IPS DF 19.7 (cell line): ENCODE measurements at places on chromosomes 4 and X.

DNA sequence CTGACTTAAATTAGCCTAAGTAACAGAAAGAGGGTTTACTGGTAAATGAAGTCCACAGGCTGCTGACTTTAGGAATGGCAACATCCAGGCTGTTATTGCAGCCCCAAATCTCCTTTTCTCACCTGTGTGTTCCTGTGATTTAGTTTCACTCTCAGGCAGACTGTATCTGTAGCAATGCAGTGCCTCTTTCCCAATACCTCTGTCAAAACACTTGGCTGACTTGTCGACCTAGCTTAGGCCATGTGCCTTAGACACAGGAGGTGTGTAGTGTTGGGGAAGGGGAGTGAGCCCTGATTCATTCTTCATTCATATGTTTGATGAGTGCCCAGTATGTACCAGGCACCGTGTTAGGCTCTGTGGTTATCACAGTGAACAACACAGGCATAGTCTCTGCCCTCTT, 46.9 kb downstream of the JADE3 start:
- DNase-seq = no peak

DNA sequence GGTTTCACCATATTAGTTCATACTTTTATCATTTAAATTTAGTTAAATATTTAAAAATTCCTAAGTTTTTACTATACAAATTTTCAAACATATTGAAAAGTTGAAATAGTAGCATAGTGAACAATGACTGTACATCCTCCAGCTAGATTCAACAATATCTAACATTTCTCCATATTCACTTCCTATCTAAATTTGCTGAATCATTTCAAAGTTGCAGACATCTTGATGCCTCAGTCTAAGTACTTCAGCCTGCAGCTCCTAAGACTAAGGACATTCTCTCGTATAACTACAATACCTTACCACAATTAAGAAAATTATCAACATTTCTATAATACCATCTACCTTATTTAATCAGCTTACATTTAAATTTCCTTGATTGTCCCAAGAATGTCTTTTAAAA, 132.7 kb downstream of the TMEM164 start:
- DNase-seq = no peak

GRCh38 chr4:24800325-24800895, 5.0 kb downstream of the SOD3 start:
- no peak for DNase-seq

- DNase-seq = no peak
Measured at GRCh38 chrX:75673468-75673867, 111.6 kb downstream of the MAGEE2 start.

DNA sequence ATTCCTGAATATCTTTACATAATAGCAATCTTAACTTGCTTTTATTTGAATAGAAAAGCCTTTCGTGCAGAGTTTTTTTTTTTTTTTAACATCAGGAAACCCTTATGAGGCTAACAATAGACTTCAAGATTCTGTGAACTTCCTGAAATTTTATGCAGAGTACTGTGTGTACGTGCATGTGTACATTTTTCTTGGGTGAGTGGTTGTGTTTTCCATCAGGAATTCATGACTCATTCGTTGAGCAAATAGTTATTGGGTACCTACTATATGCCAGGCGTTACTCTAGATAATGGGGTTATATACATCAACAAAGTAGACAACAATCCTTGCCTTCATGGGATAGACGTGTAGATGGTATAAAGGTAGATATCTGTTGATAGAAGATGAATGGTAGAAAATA, 59.1 kb downstream of the MRPL1 start:
- DNase-seq = no peak

- DNase-seq = peak; percentile 76
Measured at GRCh38 chrX:149939905-149940673, 1.8 kb upstream of the EOLA2 start.

DNA sequence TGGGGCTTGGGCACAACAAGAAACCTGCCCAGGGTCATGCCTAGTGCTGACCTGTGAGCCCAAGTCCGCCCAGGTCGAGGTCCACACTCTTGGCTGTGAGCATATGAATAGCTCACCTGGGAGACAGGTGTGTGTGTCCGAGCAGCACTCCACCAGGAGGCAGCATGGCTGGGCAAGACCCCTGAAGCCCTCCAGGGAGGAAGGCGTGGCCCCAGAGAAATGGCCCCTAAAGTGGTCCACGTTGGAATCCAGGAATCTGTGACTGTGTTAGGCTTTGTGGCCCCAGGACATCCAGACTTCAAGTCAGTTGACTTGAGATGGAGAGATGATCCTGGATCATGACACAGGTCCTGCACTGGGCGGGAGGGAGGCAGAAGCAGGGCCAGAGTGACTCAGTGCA, 138.8 kb downstream of the CPZ start:
- no peak for DNase-seq

GRCh38 chrX:123277347-123277746, 93.3 kb downstream of the GRIA3 start:
- no peak for DNase-seq

GRCh38 chr4:156962528-156962974, 9.0 kb downstream of the PDGFC start:
- DNase-seq = no peak

DNA sequence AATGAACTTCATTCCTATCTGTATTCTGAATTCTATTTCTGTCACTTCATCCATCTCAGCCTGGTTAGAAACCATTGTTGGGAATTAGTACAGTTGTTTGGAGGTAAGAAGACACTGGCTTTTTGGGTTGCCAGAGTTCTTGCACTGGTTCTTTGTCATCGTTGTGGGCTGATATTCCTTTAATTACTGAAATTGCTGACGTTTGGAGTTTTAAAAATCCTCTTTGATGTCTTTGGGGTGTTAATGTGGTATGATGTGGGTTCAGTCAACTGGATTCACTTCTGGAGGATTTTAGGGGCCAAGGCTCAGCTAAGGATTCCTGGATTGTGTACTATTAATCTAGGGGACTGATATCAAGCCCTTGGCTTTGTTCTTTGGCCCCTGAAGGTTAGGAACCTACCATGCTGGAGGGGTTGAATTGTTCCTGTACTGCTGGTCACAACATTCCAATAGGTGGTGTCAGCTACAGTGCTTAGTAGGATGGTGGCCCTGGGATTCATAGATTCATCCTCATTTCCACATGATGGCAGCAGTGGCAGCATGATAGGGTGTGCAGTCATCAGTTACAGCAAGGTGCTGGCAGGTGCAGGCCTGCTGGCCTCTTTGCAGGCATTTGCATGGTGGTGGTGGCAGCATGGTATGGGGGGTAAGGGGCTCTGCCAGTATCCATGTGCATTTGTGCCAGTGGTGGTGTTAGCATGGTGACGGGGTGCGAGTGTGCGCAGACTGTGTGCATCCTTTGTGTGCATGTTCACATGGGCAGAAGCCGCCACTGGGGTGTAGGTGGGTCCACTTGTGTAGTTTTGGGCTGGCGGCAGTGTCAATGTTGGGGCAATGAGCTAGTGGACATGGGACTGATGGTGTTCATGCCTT, 301.3 kb downstream of the TEX13C start:
- DNase-seq = no peak

DNA sequence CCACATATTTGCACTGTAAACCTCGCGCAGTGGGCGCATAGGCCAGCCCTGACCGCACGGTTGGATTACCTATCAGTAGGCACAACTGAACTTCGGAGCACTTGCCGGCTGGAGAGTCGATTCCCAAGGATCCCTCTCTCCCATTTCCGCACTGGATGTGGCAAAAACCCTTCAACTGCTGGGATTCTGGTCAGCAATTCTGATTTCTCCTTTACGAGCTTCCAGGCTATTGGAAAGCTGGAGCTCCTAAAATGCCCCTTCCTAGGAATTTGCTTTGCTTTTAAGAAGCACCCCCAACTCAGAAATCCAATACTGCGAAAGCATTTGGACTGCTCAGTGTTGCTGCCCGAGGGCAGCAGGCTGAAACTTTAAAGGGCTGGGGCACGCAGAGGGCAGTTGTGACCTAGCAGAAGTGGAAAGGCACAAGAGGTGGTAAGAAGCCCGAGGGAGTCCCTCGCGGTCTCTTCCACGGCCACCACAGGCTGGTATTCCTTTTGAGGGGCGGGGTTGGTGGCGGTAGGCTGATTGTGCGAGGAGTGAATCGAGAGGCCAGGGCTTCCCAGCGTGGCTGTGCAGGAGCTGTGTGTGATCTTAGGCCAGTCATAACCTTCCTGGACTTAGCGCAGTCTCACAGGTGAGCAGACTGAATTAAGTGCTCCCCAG, 1.6 kb downstream of the ZAR1 start:
- no peak for DNase-seq

DNA sequence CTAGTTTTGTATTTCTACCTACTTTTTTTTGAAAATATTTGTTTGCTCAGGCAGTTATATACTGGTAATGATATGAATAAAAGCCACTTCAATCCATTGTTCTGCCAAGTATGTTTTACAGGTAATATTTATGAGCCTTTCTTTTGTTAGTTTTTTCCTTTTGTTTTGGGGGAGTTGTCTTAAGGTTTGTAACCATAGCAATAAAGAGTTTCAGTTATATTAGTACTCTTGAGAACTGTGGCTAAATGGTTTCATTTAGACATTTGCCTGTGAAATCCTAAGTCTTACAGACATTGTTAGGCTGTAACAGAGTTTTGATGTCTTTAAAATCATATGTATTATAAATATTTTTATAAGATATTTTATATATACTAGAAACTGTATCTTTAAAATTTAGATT, 150.1 kb downstream of the DIPK2B start:
- DNase-seq = no peak

GRCh38 chr4:88285235-88285653, 883 bp upstream of the PPM1K start:
- no peak for DNase-seq

DNA sequence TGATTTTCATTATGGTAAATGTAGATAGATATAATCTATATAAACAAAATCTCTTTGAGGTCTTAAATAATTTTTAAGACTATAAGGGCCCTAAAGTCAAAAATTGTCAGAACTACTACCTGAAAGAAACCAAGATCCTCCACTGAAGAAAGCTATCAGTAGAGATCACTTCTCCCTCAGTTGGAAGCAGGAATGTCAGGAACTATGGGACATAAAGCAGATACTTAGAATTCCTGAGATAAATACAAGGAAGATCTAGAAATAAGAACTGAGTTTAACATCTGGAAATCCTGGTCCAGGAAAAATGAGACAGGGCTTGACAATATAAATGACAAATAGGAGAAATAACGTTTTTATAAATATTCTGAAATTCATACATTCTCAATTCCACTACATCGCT, 97.2 kb downstream of the ADAMTS3 start:
- DNase-seq = no peak

DNA sequence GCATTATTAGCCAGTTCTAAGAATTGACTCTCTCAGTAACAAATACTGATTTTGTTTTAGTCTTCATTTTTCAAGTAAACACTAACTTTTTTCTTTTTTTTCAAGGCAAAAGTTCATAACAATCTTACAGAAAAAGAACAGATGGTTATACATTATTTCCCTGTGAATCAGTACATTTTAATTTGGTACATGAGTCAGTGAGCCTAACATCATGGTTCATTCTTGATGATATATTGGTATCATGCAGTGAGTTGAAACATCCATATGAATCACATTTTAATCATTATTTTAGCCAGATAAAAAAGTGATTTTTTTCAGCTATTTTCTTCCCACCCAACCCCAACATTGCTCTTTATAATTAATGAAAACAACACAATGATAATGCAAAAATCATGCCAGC, 184.3 kb upstream of the TACR3 start:
- DNase-seq = no peak

GRCh38 chrX:17913801-17914200, 52.7 kb upstream of the RAI2 start:
- DNase-seq = no peak

- no peak for DNase-seq
Measured at GRCh38 chr4:98619180-98619579, 39.2 kb downstream of the TSPAN5 start.

- no peak for DNase-seq
Measured at GRCh38 chrX:64187762-64188150, 17.8 kb downstream of the AMER1 start.

DNA sequence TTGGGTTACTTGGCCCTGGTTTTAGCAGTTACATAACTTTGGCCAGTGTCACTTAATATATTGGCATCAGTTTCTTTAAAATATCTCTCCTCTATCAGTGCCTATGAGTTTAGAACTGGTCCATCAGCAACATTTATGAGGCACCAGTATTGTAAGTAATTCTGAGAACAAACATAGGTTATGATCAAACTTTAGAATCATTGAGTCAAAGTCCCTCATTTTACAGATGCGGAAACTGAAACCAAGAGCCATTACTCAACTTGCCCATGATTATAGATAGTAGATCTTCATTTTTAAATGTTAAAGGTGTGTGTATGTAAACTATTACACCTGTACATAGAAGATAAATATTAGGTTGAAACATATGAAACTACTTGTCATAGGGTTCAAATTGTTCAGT, 4.5 kb downstream of the NIPAL1 start:
- no peak for DNase-seq

DNA sequence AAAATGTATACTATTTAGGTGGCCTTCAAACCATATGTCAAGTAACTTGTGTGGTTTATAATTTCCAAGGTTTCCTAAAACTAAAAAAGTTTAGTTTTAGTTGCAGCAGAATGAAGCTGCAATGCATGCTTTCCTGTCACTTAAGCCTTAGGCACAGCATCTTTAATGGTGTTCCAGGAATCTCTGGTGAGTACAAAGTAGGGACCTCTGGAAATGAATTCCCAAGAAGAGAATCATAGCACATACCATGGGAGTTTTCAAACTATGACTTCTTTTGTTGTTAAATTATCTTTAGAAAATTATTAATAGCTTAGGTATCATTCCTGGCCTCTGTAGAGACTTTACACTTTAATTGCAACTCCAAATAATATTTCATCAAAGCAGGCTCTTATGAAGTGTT, 1005.9 kb upstream of the PABPC4L start:
- DNase-seq = no peak

- no peak for DNase-seq
Measured at GRCh38 chr4:1693131-1693896, 9.2 kb upstream of the FAM53A start.

DNA sequence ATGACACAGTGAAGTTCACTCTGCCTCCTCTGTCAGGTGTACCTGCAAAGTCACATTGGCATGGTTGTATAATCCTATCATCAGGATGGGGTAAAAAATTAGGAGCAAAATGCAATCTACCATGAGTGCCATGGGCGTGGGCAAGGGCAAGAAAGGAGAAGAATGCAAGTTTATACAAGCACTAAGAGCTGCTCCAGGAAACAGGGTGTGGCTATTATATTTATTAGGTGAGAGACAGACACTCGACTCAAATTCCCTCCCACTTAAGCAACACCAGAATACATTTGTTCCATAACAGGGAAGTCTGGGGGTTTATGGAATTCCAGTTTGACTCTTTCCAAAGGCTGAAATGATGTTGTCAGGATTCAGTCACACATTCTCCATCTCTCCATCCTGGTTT, 378.8 kb downstream of the BCOR start:
- no peak for DNase-seq
